Activated naive CD8-positive, alpha-beta T cell treated with anti-CD3 and anti-CD28 coated beads, Interleukin-2, amount 10 ng/mL, durations not matched to agents 7 days and 5 days (primary cell): ENCODE measurements at places on chromosomes 7 and 10. TPM values are rescaled to one million over a fixed set of nuclear protein-coding genes. Genes with fewer than 3 reads are reported as not detected.

The TACR2 gene
- total RNA-seq, result not detected

The CALY gene
- 3.1 TPM for total RNA-seq

The VAX1 gene
- total RNA-seq, result not detected

The KNDC1 gene
- total RNA-seq, result 0.40 TPM

The ACHE gene
- not detected for total RNA-seq

The ANKRD1 gene
- not detected for total RNA-seq

The ANXA8 gene
- total RNA-seq, result 0.19 TPM

The TBRG4 gene
- 123 TPM for total RNA-seq

The CPXM2 gene
- total RNA-seq, result not detected
